ENCODE measurements at places on chromosomes 6 and 20. TPM values are rescaled to one million over a fixed set of nuclear protein-coding genes. Genes with fewer than 3 reads are reported as not detected.

MYT1 gene
- total RNA-seq: not detected

CLPSL2 gene
- not detected for total RNA-seq

DDX43 gene
- total RNA-seq: 12.0 TPM

MPIG6B gene
- total RNA-seq: not detected

UBE2J1 gene
- total RNA-seq: 25.5 TPM

RWDD2A gene
- 4.2 TPM for total RNA-seq

EEF1A1 gene
- total RNA-seq: 8,144 TPM

COX4I2 gene
- not detected for total RNA-seq

RIMS4 gene
- total RNA-seq: 0.60 TPM

TSBP1 gene
- not detected for total RNA-seq

APOBEC2 gene
- total RNA-seq: not detected

DNA sequence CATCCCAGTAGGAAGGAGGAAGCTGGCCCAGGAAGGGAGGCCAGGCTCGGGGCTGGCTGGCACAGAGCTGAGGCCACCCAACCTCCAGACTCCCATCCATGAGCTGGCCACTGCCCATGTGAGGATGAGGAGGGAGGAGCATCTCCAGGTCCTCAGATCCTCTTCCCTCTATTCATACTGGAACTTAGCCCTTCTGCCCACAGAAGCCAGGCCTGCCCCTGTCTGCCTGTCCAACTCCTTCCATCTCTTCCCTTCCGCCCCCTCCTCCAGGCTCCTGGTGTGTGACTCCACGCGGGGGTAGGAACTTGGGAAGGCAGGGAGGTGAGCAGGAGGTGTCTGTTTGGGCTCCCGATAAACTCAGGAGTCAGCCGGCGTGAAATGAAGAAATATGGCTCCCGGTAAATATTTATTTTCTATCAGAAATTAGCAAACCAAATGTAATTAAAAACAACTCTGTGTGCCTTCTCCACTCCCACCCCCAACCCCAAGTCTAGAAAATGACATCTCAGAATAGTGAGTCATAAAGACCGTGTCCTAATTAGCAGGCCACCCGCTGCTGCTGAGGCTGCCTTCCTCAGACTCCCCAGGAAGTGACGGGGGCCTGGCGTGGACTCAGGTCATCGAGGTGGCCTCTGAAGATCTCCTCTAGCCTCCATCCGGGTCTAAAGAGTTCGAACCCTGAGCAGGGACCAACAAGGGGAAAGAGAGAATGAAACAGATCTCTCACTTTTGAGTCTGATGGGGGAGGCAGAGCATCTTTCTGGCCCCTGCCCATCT lies 81.9 kb downstream of the MDGA1 start:
- DNase-seq: no peak

DNA sequence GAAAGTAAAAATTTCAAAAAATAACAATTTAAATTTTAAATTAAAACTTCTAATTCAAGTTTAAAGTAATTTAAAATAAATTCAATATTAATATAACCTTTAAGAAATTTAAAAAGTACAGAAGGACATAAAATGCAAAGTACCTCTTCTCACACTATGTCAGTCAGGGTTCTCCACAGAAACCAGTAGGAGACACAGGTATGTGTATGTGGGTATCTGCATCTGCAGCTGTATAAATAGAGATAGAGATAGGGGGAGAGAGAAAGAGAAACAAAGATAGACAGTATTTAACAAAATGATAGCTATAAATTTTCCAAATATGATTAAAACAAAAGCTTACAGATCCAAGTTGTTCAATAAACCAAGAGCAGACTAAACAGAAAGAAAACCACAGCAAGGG lies 190.8 kb downstream of the ERMARD start:
- no peak for DNase-seq

DNA sequence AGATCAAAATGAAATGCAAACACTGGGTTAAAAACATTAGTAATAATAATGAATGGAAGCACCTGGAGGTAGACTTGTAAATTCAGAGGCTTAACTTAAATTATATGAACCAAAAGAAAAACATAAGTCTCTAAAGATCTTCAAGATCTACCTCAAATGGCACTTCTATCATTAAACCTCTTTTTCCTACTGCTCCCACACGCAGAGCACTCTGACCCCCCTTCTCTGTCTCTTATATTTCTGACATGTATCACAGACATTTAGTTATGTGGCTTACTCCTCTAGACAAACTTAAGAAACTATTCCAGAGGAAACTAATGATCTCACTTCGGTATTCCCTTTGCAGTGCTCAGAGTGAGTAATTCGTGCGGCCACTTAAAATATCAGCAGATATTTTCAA lies 1.1 kb downstream of the TBC1D32 start:
- no peak for DNase-seq

DNA sequence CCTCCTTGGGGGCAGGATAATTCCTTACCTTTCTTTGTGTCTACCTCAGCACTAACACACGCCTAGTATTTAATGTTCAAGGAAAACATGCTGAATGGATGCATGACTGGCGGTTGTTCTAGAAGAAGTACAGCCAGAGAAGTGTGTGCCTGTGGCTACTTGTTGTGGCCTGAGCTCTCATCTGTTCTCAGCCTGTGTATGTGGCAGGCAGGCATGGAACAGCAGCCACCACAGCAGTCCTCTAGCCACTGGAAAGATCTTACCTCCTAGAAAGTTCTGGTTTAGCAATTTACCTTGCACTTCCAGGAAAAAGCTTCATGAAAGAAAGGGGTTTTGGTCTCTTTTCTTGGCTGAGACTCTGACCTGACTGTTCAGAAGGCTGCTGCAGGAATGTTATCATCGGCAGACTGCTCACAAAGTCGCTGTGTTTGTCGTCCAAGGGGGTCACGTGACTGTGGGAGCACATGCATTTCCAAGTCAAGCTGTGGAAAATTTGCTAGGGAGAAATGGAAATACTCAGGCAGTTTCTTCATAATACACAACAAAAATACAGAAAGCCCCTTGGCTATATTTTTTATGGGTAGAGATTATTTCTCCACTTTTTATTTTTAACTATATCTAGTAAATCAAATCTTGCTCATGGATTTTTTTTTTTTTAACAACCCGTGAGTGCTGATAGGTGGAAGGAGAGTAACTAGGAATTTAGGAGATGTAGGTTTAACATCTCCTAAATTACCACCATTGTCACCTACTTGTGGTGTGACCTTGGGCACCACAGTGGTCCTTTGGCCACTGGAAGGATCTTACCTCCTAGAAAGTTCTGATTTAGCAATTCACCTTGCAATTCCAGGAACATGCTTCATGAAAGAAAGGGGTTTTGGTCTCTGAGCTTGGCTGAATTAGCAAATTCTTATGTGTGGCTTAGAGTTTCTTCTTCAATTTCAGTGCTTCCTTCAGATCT lies 110.8 kb upstream of the GPR6 start:
- DNase-seq: peak; percentile 25

GRCh38 chr20:56212091-56212490 lies 36.4 kb upstream of the MC3R start:
- DNase-seq: no peak

- DNase-seq: no peak
Measured at GRCh38 chr6:111685526-111685925, 79.8 kb upstream of the TRAF3IP2 start.

DNA sequence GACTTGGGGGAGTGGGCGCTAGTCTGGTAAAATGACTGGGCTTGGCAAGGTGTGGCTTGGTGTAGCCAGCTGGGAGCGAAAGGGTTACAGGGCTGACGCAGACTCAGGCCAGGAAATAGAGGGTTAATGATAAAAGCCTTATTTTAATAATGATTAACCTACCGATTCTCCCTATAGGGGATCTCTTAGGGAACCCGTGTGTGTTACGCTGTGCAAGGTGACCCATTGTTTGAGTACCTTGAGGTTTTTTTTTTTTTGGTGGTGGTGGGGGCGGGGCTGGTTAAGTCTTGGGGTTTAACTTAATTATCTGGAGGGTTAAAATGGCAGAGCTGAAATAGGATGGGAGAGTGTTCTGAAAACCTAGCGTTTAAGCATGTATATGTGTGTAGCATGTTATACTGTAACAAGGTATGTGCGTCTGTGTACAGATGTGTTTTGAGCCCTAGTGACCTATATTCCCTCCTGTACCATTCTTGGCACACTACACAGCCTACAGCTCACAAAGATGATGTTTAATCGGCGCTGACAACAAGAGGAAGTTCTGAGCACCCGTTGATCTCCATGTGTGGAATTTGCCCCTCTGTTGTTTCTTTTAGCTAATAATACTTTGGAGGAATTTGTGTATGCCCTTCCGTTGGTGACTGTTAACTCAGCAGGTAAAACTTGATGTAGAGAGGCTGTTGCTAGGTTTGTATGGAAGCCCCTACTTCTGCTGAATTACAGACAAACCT lies 1.3 kb downstream of the CARMIL1 start:
- DNase-seq: no peak

GRCh38 chr6:134254118-134254517 lies 63.8 kb downstream of the SGK1 start:
- no peak for DNase-seq

DNA sequence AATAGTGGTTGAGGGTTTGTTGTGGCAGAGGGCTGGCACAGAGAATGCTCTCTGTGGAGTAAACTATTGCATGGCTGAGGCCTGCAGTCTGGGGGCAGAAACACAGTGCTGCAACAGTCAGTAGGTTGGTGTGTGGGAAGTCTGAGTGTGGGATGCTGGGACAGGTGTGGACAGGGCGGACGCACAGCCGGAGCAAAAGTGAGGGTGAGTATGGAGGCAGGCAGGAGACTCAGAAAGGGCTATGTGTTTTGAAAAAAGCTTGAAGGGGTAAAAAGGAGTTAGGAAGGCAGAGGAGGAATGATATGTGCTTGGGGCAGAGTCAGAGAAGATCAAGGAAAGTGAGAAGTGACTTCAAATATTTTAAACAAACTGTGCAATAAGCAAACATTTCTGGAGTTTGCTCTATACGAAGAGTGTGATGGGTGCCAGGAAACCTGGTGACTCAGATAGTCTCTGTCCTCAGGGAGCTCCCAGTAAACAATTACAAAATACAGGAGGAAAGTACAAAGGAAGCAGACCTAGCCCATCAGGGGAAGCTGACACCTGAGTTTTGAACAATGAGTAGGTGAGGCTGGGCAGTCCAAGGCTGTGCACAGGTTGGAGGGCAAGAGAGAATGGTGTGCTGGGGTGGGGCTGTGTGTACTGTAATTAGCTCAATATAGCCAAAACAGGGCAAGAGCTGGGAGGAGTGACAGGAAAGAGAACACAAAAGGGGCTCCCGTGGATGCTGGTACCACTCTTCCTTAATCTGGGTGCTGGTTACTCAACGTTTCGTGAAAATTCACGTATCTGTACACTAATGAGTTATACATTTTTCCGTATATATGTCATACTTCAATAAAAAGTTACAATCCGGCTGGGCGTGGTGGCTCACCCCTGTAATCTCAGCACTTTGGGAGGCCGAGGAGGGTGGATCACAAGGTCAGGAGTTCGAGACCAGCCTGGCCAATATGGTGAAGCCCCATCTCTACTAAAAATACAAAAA lies 55.2 kb downstream of the PIGU start:
- no peak for DNase-seq

GRCh38 chr20:41249411-41250281 lies 67.9 kb downstream of the ZHX3 start:
- peak; percentile 67 for DNase-seq

- no peak for DNase-seq
Measured at GRCh38 chr6:135195041-135195440, 13.9 kb downstream of the MYB start.

- DNase-seq: no peak
Measured at GRCh38 chr20:3857405-3857804, 10.8 kb downstream of the MAVS start.

GRCh38 chr20:25127761-25128537 lies 46.0 kb upstream of the VSX1 start:
- DNase-seq: no peak

GRCh38 chr6:119197271-119197670 lies 118.8 kb upstream of the FAM184A start:
- no peak for DNase-seq

DNA sequence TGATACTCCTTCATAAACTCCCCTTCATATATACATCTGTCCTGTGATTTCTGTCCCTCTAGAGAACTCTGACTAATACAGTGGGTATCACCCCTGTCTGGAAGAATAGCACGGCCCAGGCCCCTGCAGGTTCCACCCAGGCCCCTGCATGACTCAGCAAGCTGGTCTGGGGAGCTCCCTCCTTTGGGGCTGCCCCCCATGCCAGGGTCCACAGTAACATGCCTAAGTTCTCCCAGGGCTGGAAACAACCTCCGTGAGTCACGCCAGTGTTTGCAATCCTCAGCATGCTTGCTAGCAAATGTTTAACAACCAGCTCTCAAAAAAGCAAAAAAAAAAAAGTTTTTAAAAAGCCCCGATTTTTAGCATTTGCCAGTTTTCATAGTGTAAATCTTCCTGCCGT lies 134.3 kb upstream of the CDH4 start:
- no peak for DNase-seq

GRCh38 chr6:84408028-84408427 lies 180.6 kb upstream of the CEP162 start:
- DNase-seq: no peak

- peak; percentile 51 for DNase-seq
Measured at GRCh38 chr6:84763003-84763885, 1.2 kb downstream of the TBX18 start.

- no peak for DNase-seq
Measured at GRCh38 chr20:37526238-37526838, 1.3 kb downstream of the BLCAP start.

DNA sequence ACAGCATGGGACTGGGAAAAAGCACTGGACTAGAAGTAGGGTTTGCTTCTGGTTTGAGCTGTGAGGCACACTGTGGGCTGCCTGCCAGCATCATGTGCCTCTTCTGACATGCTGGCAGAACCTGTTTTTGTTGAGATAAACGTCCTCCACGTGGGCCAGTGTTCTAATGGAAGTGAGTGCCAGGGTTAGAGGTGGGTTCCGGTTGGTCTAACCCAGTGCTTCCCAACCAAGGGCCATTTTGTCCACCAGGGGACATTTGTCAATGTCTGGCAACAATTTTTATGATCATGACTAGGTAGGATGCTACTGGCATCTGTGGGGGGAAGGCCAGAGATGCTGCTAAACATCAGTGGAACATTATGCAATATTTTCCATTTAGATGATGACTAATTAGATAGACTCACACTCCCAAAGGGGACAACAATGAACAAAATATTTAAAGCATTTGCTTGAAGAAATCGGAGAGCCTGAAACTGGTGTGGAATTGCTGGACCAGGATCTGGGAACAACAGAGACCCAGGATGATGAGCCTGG lies 7.8 kb upstream of the APMAP start:
- DNase-seq: peak; percentile 68

DNA sequence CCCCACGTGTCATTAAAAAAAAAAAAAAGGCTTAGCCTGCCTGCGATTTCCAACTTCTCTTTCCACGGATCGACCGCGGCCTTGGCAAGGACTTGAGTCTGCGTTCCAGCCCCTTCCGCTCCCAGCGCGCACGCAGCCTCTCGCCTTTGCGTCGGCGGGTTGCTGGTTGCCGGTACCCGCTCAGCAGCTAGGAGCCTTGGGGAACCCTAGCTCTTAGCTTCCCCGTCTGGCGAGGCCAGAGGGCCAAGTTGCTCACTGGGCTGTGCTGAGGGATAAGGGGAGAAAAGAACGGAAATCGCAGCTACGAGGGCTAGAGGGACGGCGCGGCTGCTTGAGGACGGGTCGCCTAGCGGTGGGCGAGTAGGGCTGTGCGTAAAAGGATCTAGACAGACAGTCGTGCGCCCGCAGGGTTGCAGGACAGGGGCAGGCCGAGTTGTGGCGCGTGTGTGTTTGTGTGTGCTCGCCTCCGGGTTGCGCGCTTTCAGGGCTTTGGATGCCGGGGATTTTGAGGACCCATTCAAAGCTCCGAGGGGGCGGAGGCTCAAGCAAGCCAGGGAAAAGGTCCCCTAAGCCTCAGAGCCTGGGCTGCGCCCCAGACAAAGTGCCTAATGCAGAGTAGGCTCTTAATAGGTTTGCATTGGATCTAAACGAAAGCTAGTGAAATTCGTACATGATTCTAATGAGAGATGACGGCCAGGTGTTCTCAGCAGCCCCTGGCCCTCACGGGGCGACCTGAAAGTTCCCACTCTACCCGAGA lies 40.5 kb upstream of the OSTM1 start:
- no peak for DNase-seq

Measured in tibial nerve (tissue), 4 donors.